ENCODE measurements at places on chromosomes 16 and 17.

DNA sequence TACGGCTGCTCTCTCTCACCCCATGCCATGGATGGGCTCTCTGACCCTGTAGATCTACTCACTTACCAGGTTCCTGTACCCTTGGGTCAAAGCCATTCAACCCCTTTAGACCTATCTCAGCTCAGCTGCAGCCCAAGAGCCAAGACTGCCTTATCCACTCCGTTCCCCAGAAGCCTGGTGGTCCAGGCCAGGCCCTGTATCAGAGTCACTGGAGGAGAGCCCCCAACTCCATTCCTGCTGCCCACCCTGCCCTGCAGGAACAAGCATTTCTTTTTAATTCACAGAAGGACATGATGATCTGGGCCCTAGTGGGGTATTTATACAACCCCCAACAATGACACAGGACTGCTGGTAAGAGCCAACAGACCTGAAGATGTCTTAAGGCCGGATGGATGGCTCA, 76.8 kb downstream of the AIPL1 start:
- DNase-seq = no peak

GRCh38 chr17:81264640-81265039, 25.5 kb downstream of the NDUFAF8 start:
- DNase-seq = no peak

- no peak for DNase-seq
These were observed 80.5 kb downstream of the MYH13 start for GRCh38 chr17:10292057-10292937.

DNA sequence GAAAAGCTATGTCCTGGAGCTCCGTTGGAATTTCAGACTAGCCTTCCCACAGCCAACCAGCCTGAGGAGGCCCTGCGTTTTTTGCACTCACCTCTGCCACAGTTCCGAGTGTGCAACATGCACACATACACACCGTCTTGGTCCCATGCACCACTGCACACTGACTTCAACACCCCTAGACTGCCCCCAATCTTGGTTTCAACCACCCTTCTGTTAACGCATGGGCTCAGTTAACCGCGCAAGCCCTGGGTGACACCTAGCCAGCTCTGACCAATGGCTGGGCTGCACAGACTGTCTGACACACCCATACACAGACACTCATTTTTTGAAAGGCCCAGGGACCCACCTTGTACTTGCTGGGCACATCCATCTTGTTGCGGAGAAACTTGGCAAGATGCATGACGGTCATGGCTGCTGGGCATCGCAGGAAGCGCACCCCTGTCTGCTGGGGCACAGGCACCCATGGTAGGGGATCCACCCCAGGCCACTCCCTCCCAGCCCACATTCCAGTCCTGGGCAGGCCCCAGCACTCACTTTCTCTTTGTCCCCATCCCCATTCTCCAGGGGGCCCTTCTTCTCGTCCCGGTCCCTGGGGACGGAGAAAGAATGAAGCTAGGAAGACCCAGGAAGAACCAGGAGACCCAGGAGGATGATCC, 8.0 kb downstream of the CISD3 start:
- no peak for DNase-seq

- no peak for DNase-seq
These were observed 31.7 kb downstream of the CDH1 start for GRCh38 chr16:68768771-68769170.

All from stimulated activated CD8-positive, alpha-beta memory T cell treated with anti-CD3 and anti-CD28 coated beads, Interleukin-12 subunit alpha, Interleukin-12 subunit beta, amount 100 ng/mL, for 1 hour (primary cell).